Hypothalamus (tissue), 51 donors: ENCODE measurements at places on chromosomes 7 and 10.
A peak's percentile ranks its signal among the peaks of the same experiment; 100 is the strongest.

- no peak for DNase-seq
Measured at GRCh38 chr7:137937202-137937560, 64.7 kb downstream of the CREB3L2 start.

DNA sequence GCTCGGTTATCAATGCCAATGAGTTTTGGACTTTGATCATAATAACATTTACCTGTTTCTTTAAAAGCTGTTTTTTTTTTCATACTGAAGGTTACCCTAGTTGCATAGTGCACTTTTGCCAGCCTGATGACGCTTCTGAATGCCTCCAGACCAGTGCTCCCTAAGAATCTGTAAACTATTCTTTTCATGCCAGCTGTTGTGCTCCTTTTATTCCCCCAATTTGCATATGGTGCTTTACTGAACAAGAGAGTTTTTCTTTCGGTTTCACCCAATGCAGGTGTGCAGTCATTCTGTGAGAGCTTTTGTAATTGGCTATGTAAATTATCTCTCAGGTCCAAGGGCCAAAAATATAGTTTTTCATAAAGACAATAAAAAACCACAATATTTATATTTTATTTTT is 48.1 kb upstream of the GLCCI1 start:
- DNase-seq: no peak

DNA sequence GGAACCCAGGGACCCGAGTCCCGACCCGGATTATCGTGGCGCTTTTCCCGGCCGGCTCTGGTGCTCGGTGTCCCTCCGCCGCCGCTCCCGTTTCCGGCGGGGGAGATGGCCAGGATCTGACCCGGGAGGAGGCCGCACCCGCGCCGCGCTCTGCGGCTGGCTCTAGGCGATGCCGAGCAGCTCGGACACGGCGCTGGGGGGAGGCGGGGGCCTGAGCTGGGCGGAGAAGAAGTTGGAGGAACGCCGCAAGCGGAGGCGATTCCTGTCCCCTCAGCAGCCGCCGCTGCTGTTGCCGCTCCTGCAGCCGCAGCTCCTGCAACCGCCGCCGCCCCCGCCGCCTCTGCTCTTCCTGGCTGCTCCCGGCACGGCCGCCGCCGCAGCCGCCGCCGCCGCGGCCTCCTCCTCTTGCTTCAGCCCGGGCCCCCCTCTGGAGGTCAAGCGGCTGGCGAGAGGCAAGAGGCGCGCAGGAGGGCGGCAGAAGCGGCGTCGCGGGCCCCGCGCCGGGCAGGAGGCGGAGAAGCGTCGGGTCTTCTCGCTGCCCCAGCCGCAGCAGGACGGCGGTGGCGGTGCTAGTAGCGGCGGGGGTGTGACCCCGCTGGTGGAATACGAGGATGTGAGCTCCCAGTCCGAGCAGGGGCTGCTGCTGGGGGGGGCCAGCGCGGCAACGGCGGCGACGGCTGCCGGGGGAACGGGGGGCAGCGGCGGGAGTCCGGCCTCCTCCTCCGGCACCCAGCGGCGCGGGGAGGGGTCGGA is 593 bp downstream of the CDK13 start:
- DNase-seq: peak; percentile 44

GRCh38 chr7:81957517-81957916 is 187.7 kb upstream of the HGF start:
- no peak for DNase-seq

DNA sequence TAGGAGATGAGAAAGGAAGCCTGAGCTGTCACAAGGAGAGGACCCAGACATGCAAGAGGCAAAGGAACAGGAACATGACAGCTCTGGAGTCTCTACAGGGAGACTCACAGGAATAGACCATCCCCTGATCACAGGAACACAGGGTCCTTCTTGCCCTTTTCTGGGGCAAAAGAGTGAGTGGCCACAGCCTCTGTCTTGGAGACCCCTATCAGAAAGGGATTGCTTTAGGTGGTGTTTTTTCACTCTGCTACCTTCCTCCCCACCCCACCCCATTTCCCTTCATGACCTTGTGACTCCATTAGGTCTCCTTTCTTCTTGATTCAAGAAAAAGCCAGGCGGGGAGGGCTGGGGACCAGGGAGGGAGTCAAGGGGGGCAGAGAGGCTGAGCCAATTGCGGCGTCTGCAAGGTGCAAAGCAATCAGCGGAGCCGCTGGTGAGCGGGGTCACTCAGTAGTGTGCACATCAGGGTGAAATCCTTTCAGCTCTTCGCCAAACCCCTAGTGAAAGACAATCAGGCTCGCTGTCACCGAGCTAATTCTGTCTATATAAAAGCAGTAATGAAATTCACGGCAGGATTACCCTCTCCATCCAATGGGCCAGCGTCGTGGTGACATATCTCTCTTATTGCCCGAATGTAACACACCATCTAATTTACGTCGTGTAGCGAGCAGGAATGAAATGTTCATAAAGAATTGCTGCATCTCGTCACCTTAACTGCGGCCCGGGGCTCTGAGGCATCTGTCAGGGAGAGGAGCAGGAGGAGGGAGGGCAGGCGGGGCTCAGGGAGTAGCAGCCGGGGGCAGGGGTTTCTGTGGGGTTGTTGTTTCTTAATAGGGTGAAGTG is 31.5 kb upstream of the BTRC start:
- DNase-seq: no peak

GRCh38 chr7:141664450-141664849 is 37.5 kb downstream of the DENND11 start:
- DNase-seq: no peak
